Spinal cord (tissue), 10 donors: ENCODE measurements at places on chromosomes 16 and 17. TPM values are rescaled to one million over a fixed set of nuclear protein-coding genes. Genes with fewer than 3 reads are reported as not detected.

The HCFC1R1 gene
- 161 TPM for polyA plus RNA-seq

The PSKH1 gene
- polyA plus RNA-seq = 31.7 TPM

The CCL14 gene
- polyA plus RNA-seq = 4.1 TPM

The C16orf89 gene
- polyA plus RNA-seq = 71.9 TPM

The RASD1 gene
- 14.6 TPM for polyA plus RNA-seq

The FZD2 gene
- 15.5 TPM for polyA plus RNA-seq

The DNAJA2 gene
- 102 TPM for polyA plus RNA-seq

The KLHL10 gene
- 0.63 TPM for polyA plus RNA-seq

The ABCA6 gene
- 0.93 TPM for polyA plus RNA-seq

The ANTKMT gene
- 59.4 TPM for polyA plus RNA-seq

GRCh38 chr16:56789360-56789759 is 59.4 kb downstream of the NUP93 start:
- peak; percentile 81 for DNase-seq

GRCh38 chr16:65793781-65794180 is 572.7 kb upstream of the CDH5 start:
- no peak for DNase-seq

DNA sequence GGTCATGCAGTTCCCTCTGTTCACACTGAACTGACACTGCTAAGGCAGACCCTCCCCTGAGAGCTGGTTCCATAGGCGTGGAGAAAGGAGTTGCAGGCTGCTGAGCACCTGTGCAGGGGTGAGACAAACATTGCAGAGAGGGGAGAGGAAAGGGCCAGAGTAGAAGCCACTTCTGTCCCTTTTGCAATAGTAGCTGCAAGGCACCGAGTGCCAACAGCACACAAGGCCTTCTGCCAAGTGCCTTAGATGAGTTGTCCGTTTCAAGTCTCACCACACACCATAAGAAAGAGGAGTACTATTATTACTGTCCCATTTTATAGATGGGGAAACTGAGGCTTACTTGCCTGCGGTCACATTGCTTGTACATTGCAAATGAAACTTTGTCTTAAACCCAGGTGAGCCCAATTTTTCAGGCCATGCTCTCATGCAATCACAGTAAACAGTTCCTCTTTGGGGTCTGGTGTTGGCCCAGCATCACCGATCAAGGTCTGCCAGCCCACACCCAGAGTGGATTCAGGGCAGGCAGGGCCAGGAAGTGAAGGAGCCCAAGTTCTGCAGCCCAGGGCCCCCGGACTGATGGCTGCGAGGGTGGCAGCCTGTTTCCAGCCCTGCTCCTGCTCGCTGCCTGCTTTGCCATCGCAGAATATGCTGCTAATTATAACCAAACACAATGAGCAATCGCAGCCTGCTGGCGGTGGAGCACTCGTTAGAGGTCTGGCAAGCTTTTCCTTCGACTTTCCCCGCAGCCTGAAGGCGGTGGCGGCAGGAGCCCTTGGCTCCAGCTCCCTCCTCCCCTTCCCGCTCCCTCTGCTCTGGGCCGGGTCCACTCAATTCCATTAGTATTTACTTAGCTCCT is 36.8 kb upstream of the DYNLL2 start:
- no peak for DNase-seq

DNA sequence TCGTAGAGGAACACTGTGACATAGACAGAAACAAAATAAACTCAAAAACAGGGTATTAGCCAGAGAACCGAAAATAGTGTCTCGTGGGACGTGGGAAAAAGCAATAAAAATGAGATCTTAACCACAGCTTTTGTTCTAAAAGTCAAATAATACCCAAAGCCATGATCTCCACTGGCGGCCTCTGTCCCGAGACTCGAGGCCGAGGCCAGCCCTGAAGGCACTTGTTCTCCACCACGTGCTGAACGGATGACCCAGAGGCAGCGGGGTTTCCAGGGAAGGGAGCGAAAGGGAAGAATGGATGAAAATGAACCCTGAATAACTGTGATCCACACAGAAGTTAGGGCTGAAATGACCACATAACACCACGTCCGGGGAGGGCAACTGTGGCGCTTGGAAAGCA is 84.8 kb upstream of the CREBBP start:
- DNase-seq = no peak

DNA sequence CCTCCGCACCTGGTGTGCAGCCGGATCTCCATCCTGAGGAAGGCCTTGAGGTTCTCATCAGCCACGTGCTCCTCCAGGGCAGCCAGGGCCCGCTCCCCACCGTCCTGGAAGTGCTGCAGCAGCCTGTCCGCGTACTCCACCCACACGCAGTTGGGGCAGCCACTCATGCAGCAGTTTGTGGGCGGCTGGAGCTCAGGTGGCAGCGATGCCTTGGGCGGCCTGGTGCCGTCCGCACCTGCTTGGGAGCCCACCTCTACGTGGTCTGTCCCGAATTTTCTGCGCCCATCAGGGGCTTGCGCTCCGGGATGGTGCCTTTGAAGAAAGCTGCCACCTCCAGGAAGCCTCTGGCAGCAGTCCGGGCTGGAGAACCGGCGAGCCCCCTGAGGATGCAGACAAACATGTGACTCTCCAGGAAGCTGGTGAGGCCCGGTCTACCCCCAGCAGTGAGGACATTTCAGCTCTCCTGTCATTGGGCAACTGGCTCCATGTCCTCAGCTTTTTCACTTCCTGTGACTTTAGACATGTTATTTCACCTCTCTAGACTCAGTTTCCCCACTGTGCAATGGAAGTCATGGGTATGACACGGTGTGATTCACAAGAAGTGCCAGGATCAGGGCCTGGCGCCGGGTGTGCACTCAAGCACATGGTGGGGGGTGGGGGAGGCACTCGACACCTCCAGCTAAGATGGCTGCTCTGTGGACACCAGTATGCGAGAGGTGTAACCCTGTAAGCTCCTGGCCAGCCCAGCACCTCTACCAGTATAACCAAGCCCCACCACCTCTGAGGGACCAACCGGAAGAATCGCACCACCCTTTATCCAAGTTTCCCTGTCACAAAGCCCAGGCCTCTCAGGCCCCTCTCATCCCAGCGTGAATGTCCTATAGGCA is 957 bp downstream of the OXLD1 start:
- no peak for DNase-seq

- no peak for DNase-seq
Measured at GRCh38 chr17:29071303-29071702, 28.4 kb downstream of the PIPOX start.

- no peak for DNase-seq
Measured at GRCh38 chr16:84397090-84397489, 28.8 kb downstream of the ATP2C2 start.

DNA sequence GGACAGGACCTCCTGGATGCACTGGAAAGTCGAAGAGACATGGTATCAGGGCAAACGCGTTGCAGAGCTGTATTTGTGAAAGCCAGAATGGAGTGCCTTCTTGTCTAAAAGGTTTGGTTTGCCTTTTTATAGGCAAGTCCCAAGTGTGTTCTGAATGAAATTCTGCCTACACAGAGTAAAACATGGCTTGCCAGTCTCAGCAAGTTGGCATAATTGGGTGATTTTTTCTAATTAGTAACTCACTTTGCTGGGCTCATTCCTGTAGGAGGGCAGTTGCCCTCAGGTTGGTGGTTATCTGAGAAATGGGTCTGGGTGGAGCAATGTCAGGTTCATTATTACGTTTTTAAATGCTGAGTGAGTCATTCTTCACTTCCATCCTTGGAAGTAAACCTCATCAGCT is at the start of gene KRT25:
Gene KRT25 (minus strand): TSS at position 101 of the 400 bp plus-strand sequence. CDS start 60 bp downstream, at position 41.
- DNase-seq = no peak

DNA sequence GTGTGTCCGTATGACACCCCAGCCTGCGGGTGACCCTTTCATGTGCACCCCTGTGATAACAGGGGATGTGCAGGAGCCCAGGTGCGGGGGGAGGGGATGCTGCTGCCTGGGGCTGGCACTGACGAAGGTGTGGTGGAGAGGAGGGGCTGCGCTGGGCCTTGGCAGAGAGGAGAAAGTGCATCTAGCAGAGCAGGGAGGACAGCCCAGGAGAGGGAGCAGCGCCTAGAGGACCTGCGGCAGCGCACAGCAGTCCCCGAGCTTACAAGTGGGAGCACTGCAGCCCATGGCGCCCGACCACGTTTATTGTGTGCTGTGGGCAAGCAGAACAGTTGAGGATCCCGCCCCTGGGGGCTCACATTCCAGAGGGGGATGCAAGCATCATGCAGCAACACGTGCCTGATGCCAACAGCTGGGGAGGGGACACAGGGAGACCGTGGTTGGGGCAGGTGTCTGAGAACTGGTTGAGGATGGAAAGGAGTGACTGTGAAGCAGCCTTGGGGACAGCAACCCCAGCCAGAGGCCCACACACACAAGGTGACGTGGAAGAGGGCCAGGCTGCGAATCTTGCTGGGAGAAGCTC is 10.9 kb upstream of the SLC7A5 start:
- DNase-seq = no peak

- no peak for DNase-seq
Measured at GRCh38 chr17:51170736-51171135, 4.5 kb downstream of the NME2 start.

GRCh38 chr17:66950325-66950724 is 14.2 kb upstream of the CACNG4 start:
- no peak for DNase-seq

DNA sequence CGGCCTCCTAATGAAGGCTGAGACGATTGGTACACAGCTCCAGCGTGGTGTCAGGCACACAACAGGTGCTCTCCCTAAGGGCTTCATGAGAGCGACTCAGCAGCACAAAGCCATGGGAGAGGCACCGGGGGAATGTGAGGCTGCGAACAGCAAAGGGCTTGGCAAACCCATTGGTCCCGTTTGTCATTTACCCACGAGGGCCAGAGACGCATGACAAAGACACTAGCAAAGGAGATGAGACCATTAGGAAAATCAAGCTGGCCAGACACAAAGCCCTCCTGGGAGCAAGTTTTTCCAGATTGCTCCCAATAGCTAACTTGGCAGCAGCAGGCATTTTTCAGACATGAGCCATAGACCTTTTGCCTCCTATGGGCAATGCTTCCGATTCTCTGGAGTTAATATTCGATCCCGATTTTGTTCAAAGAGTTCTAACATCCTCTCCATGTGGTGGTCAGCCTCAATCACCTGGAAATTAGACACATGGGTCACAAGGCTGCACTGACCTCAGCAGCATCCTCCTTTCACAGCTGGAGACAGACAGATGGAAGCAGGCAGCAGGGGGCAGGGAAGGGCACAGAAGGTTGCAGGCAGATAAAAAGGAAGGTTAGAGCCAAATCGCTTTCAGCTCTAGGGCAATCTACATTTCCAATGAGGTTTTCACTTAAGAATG is 38.2 kb downstream of the TK2 start:
- DNase-seq = no peak

DNA sequence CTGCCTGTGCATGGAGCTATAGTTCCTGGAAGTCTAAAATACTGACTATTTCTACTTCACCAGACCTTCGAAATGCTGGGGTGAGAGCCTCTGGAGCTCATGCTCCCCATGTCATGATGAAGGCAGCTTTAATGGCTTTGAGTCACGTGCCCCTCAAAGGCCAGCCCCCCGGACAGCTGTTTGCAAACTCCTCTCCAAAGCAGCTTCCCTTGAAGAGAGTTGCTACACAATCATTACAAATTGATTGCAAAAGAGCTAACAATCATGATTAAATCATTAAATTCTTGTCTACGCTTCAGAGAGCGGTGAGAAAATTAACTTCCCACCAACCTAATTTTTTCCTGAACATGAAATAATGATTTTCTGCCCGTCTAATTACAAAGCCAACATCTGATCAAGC is 134.8 kb upstream of the IRX6 start:
- DNase-seq = no peak

DNA sequence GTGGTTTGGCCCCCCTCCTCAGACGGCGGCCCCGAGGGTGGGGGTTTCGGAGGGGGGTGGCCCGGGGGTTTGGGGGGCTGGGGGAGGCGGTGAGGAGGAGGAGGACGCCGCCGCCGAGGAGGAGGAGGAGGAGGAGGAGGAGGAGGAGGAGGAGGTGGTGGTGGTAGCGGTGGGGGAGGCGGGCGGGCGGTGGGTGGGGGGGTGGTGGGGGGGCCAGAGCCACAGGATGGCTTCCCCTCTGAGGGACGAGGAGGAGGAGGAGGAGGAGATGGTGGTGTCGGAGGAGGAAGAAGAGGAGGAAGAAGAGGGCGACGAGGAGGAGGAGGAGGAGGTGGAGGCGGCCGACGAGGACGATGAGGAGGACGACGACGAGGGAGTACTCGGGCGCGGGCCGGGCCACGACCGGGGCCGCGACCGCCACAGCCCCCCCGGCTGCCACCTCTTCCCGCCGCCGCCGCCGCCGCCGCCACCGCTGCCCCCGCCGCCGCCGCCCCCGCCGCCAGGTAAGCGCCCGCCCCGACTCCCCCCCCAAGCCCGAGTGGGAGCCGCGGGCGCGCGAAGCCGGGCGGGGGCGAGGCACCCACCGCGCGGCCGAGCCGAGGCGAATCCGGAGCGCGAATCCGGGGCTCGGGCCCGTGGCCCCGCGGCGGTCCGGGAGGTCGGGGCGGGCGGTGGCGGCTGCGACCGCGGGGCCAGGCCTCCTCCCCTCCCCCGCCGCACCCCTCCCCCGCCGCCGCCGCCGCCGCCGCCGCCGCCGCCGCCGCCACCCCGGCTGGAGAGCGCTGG is 3.8 kb upstream of the CHD3 start:
- DNase-seq = no peak

DNA sequence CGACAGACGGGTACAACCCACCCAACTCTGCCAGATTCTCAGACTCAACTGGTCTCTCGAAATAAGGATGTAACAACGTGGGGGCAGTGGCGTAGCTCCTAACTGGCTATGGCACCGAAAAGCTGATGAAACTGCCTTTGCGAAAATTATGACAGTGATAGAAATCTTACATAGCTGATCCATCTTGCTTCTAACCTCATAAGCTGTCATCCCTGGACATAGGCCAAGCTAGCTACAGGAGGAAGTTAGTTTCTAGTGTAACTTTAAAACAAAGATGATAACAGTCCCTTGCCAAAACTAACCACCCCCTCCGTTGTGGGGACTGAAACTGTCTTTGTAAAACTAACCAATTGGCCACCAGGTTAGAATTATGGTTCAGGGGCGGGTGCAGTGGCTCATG is 220.1 kb downstream of the SLC39A11 start:
- no peak for DNase-seq

DNA sequence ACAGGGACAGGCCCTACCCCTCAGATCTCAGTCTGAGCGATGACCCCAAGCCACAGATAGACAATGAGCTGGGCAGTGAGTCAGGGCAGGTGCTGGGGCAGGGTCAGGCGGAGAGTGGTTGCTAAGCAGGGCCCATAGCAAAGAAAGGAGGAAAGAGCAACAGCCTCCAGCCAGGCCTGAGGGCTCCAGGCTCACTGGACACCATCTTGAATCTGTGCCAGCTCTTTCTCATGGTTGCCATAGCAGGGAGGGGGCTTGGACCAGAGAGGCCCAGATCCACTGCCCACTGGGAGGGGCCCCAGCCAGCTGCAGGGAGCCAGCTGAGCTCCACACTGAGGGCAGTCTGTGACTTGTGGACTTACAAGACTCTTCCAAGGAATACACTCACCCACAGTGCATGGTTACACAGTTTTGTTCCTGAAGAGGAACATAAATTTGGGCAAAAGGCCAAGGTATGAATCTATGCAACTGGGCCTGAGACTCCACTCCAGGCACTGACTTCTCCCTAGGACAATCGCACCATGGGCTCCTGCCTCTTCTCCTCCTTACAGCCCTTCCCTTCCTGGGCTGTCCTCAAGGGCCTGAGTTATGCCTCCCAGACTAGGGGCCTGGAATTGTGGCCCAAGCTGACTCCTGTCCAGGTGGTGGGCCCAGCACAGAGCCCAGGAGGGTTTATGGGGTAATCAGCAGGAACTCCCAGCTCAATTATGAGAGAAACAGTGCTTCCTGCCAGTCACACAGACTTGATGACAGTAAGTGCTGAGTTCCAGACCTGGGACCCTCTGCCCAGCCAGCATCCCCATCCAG is 59.9 kb downstream of the BEAN1 start:
- DNase-seq = peak; percentile 61
